GM12864 (cell line): ENCODE measurements at places on chromosomes 11 and 22.

DNA sequence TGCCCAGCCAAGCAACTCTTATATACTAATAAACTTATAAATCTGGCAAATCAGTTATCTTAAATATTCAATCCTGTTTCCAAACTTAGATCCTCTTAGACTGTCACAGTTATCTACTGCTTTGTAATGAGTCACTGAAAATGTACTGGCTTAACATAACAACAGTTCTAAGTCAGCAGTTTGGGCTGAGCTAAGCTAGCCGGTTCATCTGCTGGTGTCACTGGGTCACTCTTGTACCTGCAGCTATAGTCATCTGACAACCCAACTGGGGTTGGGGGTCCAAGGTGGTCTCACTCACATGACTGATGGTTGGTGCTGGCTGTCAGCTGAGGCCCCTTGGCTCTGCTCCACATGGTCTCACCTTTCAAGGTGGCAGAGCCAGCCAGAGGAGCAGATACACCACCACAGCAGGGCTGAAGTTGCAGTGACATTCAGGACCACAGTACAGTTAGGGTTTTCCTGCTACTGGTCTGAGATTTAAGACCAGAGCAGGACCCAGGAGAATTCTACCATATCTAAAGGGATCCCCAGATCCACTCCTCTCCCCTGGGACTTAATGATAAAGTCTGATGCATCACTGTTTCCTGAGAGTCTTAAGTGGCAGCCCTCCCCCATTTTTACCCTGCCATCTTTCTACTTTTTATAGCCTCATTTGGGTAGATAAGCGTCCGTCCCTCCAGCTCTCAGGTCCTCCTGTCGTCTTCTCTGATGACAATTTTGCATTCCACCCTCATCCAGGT lies 7.9 kb upstream of the MACROD1 start:
- DNase-seq = no peak

GRCh38 chr22:33908171-33909074 lies 11.9 kb downstream of the LARGE1 start:
- DNase-seq = no peak

- no peak for DNase-seq
Measured at GRCh38 chr11:17263769-17264168, 12.8 kb upstream of the NUCB2 start.

DNA sequence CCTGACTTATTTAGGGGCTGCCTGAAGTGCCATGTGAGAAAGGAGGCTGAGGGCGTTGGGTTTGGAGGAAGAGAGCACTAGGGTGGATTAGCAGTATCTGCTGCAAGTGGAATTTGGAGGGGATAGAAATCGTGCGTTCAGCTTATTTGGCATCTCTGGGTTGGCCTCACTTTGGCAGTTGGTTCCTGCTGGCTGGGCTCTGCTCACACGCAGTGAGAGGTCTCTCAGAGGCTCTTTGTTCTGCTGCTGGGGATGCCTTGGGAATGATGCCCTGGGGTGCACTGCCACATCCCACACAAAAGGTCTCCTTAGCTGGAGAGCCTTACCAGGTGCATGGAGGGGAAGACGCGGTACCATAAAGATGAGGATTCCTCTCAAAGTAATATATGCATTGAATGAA lies 17.7 kb upstream of the MICAL2 start:
- DNase-seq = no peak

- DNase-seq = no peak
Measured at GRCh38 chr11:126175393-126175792, 36.1 kb downstream of the RPUSD4 start.

GRCh38 chr22:50083462-50084079 lies 1.7 kb downstream of the MLC1 start:
- no peak for DNase-seq

GRCh38 chr11:115700496-115700895 lies 196.3 kb upstream of the CADM1 start:
- no peak for DNase-seq

GRCh38 chr22:44670220-44670988 lies 31.6 kb upstream of the PRR5 start:
- DNase-seq = no peak

GRCh38 chr11:132200353-132200936 lies 830.0 kb downstream of the NTM start:
- DNase-seq = no peak

DNA sequence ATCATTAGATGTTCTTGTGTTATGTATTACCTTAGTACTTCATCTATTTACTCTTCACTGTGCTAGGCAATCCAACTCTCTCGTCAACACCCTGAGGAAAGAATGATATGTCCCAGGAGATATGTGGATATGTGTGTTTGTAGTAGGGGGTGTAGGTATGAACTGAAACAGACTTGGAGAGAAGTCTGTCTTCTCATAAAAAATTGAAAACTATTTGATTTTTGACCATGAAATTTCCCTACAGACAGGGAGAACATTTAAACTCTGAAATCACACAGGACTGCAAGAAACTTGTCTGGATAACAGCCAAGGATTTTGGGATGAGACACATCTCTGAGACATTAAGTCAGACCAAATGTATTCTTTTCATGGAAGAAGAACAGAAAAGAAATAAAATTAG lies 967.0 kb upstream of the FAT3 start:
- no peak for DNase-seq

GRCh38 chr22:43754176-43754575 lies 57.9 kb downstream of the EFCAB6 start:
- DNase-seq = no peak

GRCh38 chr11:15971215-15971546 lies 385.2 kb downstream of the SOX6 start:
- DNase-seq = no peak

DNA sequence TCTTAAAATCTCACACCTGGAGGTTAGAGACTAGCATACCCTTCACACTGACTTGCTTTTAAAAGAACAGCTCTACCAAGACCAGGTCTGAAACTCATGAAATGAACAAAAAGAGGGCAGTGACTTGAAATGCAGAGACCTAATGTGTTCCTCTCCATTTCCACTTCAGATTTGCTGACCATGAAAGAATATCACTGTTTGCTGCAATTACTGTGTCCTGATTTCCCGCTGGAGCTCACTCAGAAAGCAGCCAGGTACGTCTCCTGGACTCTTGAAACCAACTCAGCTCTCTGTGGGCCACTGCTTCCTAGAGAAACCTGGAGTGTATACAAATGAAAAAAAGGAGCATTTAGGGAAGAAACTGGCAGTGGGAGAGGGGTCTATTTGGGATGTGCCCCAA lies 39.2 kb downstream of the ARFGAP2 start:
- no peak for DNase-seq

GRCh38 chr11:110469127-110469526 lies 39.4 kb downstream of the FDX1 start:
- no peak for DNase-seq

GRCh38 chr11:103893371-103893770 lies 143.1 kb upstream of the DDI1 start:
- no peak for DNase-seq

DNA sequence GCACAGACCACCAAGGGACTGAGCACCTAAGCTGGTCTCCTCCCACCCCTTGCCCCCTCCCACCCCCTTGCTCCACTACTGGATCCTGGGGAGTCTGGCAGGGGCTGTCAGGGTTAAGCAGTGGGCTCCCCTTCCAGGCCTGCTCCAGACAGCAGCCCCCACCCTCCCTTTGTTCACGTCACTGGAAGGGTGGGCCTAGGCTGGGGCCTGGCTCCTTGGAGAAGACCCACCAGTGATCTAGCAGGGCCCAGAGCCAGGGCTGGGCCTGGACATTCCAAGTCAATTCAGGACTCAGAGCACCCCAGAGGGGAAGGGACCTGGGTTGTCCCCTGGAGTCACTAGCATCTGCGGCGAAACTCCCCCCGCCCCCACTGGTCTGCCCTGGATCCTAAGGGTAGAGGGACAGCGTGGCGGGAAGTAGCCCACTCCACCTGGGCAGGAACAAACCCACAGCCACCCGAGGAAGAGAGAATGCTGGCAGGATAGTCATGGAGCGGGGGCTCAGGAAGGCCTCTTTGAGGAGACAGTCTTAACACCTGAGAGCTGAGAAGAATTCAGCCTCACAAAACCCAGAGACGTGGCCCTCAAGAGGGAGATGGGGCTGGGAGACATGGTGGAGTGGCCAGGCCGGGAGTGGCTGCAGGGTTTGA lies 45.8 kb downstream of the IGLL1 start:
- DNase-seq = no peak

- DNase-seq = no peak
Measured at GRCh38 chr11:62909107-62909894, 11.9 kb downstream of the CHRM1 start.

- no peak for DNase-seq
Measured at GRCh38 chr11:83023410-83023809, 48.3 kb downstream of the RAB30 start.

GRCh38 chr11:94809251-94809650 lies 41.1 kb downstream of the AMOTL1 start:
- no peak for DNase-seq

DNA sequence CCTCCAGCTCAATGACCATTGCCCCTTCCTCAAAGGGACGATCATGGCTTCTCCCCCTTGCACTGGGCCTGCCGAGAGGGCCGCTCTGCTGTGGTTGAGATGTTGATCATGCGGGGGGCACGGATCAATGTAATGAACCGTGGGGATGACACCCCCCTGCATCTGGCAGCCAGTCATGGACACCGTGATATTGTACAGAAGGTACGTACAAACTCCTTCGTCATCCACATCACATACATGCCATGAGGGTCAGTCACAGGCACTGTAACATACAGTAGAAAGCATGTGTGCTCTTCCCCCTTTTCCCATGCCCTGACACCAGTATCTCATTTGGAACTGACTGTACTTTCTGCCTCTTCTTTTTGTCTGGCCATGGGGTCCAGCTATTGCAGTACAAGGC lies 4.0 kb downstream of the TAF10 start:
- no peak for DNase-seq

DNA sequence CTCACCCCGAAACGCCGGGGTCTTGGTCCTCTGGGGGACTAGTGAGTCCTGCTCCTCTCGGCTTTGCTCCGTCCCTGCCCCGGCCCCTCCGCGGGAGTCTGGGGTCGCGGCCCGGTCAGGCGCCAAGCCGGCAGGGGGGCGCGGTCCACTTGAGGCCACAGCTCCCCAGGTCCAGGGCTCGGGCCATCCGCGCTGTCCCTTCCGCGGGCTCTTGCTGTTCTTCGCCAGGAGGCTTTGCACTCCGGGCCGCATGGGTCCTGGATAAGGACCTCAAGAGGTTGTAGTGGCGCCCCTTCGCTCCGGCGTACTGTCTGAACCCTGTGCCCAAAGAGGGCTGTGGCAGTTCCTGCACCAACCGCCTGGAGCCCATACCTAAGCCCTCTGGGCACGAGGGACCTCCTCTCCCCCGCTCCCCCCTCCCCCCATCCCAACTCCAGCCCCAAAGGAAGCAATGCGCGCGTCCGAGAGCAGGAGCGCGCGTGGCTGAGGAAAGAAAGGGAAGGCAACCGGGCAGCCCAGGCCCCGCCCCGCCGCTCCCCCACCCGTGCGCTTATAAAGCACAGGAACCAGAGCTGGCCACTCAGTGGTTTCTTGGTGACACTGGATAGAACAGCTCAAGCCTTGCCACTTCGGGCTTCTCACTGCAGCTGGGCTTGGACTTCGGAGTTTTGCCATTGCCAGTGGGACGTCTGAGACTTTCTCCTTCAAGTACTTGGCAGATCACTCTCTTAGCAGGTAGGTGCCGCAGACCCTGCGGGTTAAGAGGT lies at the start of gene ADM:
Gene ADM (plus strand): TSS at position 579 of the 767 bp plus-strand sequence. CDS start 628 bp downstream, outside the sequence.
- DNase-seq = no peak

GRCh38 chr11:72799441-72799840 lies 5.6 kb upstream of the STARD10 start:
- no peak for DNase-seq

GRCh38 chr11:114088836-114089235 lies 29.3 kb downstream of the ZBTB16 start:
- DNase-seq = no peak

GRCh38 chr11:24312464-24313238 lies 184.2 kb upstream of the LUZP2 start:
- DNase-seq = no peak
